ENCODE measurements at places on chromosomes 1 and 21.

DNA sequence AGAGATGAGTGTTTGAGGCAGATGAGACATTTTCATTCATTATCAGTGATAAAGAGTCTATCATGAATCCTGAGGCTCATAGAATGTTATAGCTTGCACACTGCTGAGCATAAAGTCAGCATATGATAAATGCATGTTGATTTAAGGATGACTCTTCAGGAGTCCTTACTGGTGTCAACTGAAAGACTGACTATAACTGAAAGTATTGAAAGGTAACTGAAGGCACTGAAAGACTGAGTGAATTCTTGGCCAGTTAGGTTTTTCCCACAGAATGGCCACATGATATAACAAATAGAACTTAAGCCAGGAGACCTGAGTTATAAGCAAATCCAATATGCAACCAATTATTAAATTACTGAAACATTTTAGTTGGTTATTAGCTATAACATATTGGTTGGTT, 69.0 kb upstream of the HSD17B7 start:
- DNase-seq: no peak

DNA sequence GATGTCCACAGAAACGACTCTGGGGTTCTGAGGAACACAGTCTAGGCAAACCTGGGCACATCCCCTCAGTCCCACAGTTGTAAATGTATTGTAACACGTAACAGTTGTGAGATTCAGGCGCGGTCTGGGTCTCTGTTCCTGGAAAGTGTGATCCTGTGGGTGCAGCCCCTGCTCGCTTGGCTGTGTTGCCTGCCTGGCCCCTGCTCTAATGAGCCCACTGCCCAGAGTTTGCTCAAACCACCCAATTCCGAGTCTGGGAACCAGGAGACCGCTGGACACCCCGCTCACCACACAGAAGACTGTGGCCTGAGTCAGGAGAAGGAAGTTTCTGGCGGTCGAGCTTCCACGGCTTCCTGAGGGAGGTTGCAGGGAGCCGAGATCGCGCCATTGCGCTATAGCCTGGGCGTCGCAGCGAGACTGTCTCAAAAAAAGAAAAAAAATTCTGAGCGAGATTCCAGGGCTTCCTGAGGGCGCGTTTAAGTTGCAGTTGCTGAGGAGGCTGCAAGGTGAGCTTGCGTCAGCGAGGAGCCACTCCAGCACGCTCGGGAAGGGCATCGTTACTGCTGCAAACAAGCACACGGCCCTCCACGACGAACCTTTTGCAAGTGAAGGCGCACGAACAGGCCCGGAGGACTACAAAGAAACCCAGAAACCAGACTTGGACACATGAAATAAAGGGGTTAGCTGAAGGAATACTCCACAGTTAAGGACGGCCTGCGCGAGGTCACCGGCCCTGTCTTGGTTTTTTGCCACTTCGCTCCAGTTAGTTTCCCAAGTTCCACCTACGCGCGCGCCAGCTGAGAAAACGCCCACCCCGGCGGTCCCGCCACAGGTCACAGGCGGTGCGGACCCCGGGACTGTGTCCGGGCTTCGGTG, 1.1 kb downstream of the C21orf58 start:
- peak; percentile 63 for DNase-seq

DNA sequence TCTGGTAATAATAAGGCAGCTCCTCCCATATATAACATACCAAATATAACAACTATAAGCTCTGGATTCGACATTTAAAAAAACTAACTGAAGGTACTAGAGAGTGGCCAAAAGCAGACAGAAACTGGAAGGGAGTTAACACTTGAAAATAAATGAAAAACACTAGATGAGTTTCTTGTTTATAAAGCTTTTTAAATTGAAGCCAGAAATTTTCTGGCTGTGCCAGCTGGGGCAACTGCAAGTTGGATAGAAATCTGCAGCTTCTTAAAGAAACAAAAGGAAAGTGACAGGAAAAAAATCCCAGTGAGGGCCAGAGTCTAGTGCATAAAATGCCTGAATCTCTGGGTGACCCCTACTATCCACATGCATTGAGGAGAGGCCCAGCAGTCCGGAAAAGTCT, 432.7 kb downstream of the SMYD3 start:
- no peak for DNase-seq

DNA sequence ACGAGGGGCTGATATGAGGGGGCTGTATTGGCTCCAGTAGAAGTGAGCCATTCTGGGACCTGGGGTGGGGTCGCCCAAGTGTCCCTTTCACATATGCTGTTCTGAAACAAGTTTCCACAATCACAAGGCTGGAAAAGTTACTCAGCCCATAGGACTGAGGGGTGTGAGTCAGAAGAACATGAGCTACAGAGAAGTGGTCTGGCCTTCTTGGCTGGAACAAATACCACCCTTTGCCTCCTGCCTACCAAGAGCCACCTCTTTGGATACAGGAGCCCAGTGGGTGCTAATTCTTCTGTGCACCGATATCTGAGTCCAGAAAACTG, 42.4 kb downstream of the MEF2D start:
- DNase-seq: peak; percentile 21

- DNase-seq: no peak
These were observed 141.0 kb upstream of the HP1BP3 start for GRCh38 chr1:20928146-20928545.

DNA sequence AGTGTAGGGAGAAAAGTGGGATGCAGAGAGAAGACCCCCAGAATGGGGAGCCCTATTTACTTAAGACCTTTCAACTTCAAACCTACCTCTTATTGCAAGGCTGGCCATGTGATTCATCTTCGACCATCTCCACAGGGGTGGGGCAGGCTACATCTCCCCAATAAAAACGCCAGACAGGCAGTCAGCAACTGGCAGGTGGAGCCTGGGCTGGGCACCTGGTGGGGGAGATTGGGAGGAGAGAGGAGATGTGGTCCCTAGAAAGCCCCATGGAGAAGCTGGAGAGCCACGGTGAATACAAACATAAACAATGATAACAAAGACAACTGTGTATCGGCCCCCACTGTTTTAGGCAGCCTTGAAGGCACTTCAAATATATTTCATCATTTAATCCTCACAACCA, 336.7 kb upstream of the PROX1 start:
- DNase-seq: no peak

GRCh38 chr21:37460196-37460595, 93.6 kb downstream of the DYRK1A start:
- no peak for DNase-seq

DNA sequence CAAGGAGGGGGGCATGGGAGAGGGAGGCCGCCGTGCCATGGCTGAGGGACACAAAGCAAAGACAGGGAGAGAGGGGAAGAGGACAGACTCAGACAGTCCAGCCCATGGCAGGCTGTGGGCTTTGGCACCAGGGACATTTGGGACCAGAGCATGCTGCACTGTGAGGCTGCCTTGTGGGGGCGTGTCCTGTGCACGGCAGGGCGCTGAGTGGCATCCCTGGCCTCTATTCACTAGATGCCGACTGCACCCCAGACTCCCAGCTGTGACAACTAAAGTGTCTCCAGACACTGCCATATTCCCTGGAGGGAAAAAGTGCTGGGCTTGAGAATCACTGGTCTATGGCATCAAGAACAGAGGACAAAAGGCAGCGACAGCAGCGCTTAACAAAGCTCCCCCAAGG, 18.6 kb upstream of the PRDM15 start:
- no peak for DNase-seq

DNA sequence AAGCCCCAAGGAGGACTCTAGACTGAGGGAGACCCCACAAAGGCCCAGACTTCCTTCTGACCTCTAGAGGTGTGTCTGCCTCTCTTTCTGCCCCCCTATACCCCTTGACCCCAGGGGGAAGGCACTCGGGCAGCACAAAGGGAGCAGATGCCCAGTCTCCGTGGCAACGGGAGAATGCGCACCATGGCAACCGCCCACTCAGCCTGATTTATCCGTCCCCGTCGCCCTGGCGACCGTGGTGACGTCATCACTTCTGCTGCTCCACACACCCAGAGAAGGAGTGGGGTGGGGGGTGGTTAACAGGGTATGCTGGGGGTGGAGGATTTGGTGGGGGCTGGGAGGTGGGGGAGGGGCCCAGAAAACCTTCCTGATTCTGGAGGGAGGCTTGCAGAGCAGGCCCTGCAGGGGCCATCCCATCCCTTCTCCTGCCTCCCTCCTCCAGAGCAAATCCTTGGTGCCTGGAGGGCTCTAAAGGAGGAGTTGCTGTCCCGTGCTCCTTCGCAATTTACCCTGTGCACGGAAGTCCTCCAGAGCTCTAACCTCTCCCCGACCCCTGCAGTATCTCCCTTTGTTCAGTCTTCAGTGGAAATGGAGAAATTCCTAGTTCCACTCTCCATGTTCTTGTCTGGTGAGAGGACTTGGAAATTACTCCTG, 6.3 kb downstream of the CELF3 start:
- peak; percentile 92 for DNase-seq

- DNase-seq: peak; percentile 57
These were observed 19.5 kb upstream of the SHE start for GRCh38 chr1:154521695-154522094.

DNA sequence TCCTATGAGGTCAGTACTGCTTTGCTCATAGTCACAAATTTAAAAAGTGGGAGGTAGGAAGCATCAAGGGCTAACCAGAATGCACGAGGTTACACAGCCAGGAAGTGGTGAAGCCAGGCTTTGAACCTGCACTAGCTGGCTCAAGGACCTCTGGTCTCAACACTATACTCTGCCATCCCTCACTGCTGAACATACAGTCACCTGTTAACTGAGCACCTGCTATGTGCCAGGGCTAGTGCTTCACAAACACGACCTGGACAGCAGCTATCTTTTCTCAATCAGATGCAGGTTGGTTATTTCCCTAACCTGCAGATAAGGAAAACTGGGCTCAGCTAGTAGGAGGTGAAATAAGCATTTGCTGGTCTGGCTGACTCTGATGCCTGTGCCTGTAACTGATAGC, 73.0 kb downstream of the GLIS1 start:
- no peak for DNase-seq

GRCh38 chr1:204863024-204863423, 7.6 kb upstream of the NFASC start:
- no peak for DNase-seq

DNA sequence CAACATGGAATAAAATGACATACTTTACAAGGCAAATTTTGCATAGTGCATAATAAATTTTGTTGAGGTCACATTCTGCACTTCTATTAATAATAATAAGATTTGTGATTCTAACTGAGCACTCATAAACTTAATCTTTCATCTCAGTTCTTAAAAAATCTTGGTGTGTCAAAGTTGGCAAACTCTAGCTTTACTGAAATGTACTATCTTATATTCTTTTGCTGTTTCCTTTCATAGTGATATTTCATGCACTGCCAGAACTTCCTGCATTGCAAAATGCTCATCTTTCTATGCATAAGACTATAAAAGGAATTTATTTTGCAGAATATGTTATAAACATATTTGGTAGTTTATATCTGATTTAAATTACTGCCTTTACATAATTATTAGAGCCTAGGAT, 797.6 kb downstream of the ADGRL2 start:
- DNase-seq: no peak

DNA sequence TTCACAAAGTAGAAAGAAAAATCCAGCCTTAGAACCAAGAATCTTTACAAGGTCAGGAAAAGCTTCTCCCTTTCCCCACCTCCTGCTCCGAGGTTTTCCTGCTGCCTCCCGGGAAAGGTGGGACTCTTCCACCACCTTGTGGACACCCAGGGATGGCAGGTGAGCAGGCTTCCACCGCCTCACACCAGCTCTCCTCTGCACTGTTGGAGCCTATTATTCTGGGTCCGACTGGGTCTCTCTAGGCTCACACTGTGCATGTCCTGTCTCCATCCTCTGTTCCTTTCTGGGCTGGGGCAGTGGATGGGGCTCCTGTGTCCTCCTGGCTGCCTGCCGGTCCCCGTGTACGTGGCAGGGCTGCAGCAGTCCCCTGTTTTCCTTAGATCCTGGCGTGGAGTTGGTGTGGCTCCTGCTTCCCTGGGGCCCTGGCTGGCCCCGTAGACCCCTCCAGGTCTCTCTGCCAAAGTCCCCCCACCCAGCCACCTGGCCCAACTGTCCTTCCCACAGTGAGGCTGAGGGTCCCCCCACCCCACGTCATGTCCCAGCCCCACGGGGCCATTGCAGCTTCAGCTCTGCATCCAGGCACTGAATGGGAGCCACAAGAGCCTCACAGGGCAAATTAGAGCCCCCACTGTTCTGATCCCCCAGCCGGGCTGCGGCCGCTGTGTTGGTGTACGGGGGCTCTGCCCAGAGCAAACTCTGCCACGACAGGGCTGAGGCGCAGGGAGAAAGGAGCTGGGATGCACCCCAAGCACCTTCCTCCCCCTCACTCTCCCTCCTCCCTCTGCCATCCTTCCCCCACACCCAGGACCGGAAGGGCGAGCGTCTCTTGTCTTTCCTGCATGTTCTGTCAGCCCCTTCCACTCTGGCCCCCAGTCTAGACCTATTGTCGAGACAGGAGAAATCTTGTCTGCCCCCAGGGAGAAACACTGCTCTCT, 3.3 kb upstream of the SLC45A1 start:
- DNase-seq: peak; percentile 89

- DNase-seq: no peak
These were observed 20.5 kb downstream of the SYT2 start for GRCh38 chr1:202689493-202690342.

DNA sequence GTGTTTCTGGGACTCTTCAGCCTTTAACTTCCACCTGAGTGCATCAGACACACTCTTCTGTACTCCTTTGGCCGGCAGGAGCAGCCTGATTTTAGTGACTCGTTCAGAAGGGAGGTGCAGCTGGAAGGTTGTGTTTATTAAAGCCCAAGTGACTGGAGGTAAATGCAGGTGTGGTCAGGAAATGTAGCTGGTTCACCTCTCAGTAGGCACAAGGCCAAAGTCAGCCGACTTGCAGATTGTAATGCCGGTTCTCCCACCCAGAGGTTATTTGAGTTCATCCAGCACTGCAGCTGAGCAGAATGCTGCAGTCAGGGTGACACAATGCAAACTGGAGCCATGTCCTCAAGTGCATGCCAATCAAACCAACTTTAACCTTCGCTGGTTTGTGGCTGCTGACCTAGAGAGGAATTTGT, 91.5 kb downstream of the SPATA46 start:
- peak; percentile 76 for DNase-seq

- DNase-seq: no peak
These were observed 148.2 kb downstream of the DISC1 start for GRCh38 chr1:231774719-231775335.

DNA sequence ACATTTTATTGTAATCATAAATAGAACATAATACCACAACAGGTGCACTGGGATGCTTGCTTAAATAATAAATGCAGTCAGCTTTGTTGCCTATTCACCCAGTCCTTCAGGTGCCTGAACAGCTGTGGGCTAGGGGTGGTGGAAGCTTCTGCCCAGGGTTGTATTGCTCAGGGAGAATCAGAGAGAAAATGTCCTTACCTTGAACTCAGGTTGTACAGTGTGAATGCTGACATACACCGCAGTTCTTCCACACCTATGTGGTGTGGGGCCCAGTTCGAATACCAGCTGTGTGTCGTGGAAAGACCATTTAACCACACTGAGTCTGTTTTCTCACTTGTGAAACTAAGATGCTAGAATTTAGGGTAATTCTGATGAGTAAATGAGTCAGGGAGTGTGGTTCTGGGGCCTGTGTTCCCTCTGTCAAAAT, 115.7 kb upstream of the ATP1A1 start:
- DNase-seq: peak; percentile 0

GRCh38 chr1:19662313-19662712, 2.4 kb upstream of the HTR6 start:
- peak; percentile 26 for DNase-seq

GRCh38 chr1:63759778-63760177, 14.0 kb upstream of the ROR1 start:
- no peak for DNase-seq

- no peak for DNase-seq
These were observed 131.8 kb downstream of the PTPN14 start for GRCh38 chr1:214419650-214420049.

- peak; percentile 62 for DNase-seq
These were observed 93.5 kb upstream of the NFIA start for GRCh38 chr1:60988891-60989290.

All from DMS53 (cell line).